CD4-positive, alpha-beta T cell treated with Interferon gamma for 1 hour (primary cell): ENCODE measurements at places on chromosomes 7 and 10.

DNA sequence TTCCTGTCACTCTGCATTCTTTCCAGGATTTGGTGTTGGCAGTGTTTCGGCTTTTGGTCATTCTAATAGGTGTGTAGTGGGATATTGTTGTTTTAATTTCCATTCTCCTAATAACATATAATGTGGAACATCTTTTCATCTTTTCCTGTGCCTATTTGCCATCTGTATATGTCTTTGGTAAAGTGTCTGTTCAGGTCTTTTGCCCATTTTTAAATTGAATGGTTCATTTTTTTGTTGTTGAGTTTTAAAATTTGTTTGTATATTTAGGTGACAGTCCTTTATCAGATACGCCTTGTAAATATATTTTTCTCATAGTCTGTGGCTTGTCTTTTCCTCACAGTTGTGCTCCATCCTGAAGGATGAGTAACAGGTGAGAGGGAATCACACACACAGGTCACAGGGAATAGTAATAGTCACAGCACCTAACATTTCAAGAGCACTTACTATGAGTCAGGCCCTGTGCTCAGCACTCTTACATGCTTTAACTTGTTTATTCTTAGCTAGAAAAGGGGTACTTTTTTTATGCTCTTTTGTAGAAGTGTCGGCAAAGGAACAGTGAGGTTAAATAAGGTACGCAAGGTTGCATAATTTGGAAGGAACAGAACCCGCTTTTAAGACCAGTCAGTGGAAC is 117.1 kb upstream of the GATA3 start:
- no peak for DNase-seq

DNA sequence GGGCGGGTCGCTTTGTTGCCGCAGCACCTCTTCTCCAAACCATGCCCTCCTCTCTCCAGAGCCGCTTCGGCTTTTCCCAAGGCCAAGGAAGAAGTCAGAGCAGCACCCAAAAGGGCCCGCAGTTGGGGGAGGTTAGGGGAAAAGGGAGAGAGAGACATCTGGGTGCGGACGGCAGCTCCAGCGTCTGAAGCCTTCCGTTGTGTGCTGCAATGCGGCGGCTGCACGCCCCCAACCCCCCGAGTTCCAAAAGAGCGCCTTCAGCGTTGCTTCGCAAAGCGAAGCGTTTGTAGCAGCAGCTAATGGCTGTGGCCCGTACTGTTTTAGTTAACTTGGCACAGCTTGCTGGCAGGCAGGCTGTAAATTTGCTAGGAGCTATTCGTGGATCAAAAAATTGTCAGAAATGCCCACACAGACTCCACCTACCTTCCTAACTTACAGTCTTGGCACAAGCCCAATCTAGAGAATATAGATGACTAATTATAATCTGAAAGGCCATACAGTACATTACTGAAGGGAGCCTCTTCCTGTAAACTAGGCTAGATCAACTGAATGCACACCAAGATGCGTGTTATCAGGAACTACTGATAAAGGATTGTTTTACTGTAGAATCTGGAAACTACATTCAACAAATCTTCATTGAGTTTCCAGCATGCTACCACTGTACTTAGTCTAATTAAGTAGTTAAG is 1.1 kb upstream of the KBTBD2 start:
- DNase-seq: peak; percentile 45

GRCh38 chr7:86643561-86644281 is at the start of gene GRM3:
Gene GRM3, plus strand, starts transcription at chr7:86643909. Its CDS starts 121,237 bp downstream, at chr7:86765146.
- no peak for DNase-seq

- no peak for DNase-seq
These were observed 255.6 kb upstream of the BMPER start for GRCh38 chr7:33649476-33650441.

GRCh38 chr7:139798221-139798620 is 20.4 kb upstream of the HIPK2 start:
- DNase-seq: no peak

GRCh38 chr10:21308018-21308417 is 217.5 kb downstream of the SKIDA1 start:
- DNase-seq: no peak

DNA sequence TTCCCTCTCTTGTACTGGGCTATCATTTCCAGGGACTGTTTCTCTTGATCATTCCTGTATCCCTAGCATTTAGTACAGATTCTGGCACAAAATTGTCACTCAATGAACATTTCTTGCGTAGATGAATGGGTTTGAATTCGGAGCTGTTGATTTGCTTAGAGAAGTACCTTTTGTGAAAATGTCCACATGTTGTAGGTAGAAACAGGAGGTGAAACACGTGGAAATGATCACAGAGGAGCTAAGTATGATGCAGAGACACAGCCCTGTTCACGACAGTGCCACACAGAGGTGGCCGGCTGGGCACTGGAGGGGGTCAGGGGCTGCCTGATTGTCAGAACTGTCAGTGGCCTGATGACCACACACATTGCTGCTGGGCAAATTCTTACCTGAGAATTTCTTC is 196.1 kb upstream of the PRKCQ start:
- no peak for DNase-seq

- no peak for DNase-seq
These were observed 244.6 kb upstream of the GRB10 start for GRCh38 chr7:51027106-51027934.

GRCh38 chr10:112236486-112236885 is 46.7 kb upstream of the TECTB start:
- no peak for DNase-seq

- no peak for DNase-seq
These were observed 43.2 kb downstream of the HIBADH start for GRCh38 chr7:27619492-27619891.

- no peak for DNase-seq
These were observed 14.0 kb upstream of the SCART1 start for GRCh38 chr10:133439517-133440461.

DNA sequence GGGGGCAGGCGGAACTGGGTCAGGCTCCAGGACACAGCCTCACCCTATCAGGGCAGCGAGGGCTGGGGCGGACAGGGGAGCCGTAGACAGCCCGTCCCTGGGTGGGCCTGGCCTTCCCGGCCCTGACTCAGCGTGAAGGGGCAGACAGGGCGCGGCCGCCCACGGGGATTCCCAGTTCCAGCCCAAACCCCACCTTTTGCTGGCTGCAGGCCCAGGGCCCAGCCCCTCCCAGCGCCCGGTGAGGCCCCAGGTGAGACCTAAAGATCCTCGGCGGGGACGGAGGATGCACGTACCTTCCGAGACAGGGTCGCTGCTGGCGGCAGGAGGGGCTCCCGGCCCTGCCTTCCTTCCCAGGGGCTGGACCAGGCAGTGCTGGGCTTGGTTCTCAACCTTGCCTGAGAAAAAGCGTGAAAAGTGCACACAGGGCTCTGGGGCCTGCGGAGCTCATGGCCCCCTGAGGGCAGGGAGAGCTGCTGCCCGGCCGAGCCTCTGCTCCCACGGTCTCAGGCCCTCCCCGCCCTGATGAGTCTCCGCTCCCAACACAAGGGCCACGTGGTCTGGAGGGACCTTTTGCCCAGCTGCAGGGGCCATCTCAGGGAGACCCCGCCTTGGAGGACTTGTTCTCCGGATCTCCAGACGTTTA is 43.9 kb upstream of the DNAJB6 start:
- no peak for DNase-seq

DNA sequence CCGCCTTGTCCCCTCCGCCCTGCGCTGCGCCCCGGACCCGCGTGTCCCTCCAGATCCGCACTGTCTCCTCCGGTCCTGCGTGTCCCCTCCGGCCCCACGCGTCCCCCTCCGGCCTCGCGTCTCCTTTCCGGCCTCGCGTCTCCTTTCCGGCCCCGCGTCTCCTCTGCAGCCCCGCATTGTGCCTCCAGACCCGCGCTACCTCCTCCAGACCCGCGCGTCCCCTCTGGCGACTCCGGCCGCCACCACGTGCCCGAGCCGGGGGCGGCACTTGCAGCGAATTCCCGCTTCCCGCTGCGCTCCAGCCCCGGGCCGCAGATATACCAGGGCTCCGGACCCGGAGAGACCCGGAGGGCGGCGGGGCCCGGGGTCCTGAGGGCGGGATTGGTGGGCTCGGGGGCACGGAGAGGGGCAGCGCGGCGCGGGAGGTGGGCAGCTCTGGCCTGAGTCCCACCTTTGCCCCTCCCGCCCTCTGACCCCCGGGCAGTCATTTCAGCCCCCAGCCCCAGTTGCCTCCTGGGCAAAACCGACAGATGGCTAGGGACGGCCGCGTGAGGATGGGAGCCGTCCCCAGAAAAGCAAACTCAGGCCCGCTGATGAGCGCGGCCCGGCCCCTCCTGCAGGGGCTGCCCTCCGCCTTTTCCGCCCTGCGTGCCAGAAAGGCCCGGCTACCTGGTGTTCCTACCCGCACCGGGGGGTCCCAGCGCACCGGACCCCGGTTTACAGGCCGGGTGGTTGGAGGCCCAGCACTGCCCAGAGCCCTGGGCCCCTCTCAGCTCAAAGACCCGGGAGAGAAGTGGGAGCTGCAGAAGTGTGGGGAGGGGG is 56.5 kb downstream of the RBM17 start:
- no peak for DNase-seq

DNA sequence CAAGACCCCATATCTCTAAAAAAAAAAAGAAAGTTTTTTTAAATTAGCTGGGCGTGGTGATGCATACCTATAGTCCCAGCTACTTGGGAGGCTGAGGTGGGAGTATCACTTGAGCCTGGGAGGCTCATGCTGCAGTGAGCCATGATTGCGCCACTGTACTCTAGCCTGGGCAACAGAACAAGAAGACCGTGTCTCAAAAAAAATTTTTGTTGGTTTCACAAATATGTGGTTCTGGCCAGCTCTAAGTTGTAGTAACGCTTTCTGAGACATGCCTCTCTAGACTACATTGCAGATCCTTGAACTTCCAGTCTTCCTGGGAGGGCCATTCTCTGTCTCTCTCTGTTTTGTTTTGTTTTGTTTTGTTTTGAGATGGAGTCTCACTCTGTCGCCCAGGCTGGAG is 24.6 kb upstream of the RHBDD2 start:
- DNase-seq: no peak

DNA sequence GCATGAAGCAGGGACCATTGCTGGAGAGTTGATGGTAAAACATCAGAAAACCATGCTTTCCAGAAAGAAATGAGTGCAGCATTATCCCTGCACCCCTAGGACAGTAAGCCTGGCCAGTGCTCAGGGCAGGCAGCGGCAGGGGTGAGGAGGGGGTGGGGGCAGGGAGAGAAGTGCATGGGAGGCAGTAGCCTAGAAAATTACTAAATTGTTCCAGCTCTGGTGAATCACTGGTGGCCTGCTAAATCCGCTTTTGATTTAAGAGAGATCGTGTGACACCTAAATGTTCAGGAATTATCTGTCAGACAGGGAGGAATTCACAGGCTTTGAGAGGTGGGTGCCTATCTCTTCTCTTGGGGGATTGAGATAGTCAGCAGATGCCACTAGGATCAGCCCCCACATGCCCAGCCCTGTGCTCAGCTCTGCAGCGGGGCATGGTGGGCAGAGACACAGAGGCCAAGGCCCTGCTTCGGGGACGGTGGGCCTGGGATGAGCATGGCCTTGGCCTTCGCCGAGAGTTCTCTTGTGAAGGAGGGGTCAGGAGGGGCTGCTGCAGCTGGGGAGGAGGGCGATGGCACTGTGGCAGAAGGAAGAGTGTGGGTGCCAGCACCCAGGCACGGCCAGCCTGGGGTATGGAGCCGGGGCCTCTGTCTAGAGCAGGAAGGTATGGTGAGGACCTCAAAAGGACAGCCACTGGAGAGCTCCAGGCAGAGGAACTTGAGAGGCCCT is 5.0 kb upstream of the AQP1 start:
- no peak for DNase-seq

- DNase-seq: no peak
These were observed 106.9 kb upstream of the PDLIM1 start for GRCh38 chr10:95397747-95398146.

- DNase-seq: no peak
These were observed 3.5 kb upstream of the GRID1 start for GRCh38 chr10:86370006-86370585.

GRCh38 chr7:8823486-8823885 is 390.1 kb downstream of the NXPH1 start:
- no peak for DNase-seq
